Urinary bladder (tissue), 4 donors: ENCODE measurements at places on chromosomes 6 and 20. TPM values are rescaled to one million over a fixed set of nuclear protein-coding genes. Genes with fewer than 3 reads are reported as not detected.

PHF1 gene
- 16.4 TPM for total RNA-seq

ANKRD66 gene
- total RNA-seq = not detected

MAPK14 gene
- 84.1 TPM for total RNA-seq

UCKL1 gene
- 20.1 TPM for total RNA-seq

HLA-DQB1 gene
- total RNA-seq = 4.0 TPM

VARS1 gene
- 16.7 TPM for total RNA-seq

PXDC1 gene
- 26.6 TPM for total RNA-seq

PLEKHG1 gene
- 39.5 TPM for total RNA-seq

RSPH4A gene
- 0.90 TPM for total RNA-seq

TINAG gene
- 0.16 TPM for total RNA-seq

COL21A1 gene
- total RNA-seq = 151 TPM

PGBD1 gene
- total RNA-seq = 8.7 TPM

SAMD10 gene
- total RNA-seq = 1.8 TPM

SLC17A2 gene
- 0.11 TPM for total RNA-seq

DEFB132 gene
- total RNA-seq = not detected

FOXO3 gene
- 43.7 TPM for total RNA-seq

GLP1R gene
- total RNA-seq = 0.58 TPM

LINC00237 gene
- not detected for total RNA-seq

VSX1 gene
- total RNA-seq = not detected

MTO1 gene
- 28.3 TPM for total RNA-seq

DEFB124 gene
- not detected for total RNA-seq

C6orf136 gene
- 6.3 TPM for total RNA-seq

SALL4 gene
- 1.3 TPM for total RNA-seq

GTSF1L gene
- total RNA-seq = not detected

MEP1A gene
- not detected for total RNA-seq

TSPYL4 gene
- total RNA-seq = 17.0 TPM

MCHR2 gene
- total RNA-seq = 0.48 TPM

OLIG3 gene
- not detected for total RNA-seq

DNAH8 gene
- total RNA-seq = 1.5 TPM

HTR1B gene
- total RNA-seq = 0.79 TPM

HSPA1L gene
- total RNA-seq = 2.5 TPM

AKIRIN2 gene
- total RNA-seq = 33.5 TPM

WFDC2 gene
- not detected for total RNA-seq

NNAT gene
- 31.4 TPM for total RNA-seq

PPP1R14C gene
- total RNA-seq = 0.42 TPM

NT5E gene
- 36.9 TPM for total RNA-seq

PRDM13 gene
- not detected for total RNA-seq

VNN1 gene
- 0.63 TPM for total RNA-seq

PI16 gene
- 67.1 TPM for total RNA-seq

OR12D3 gene
- total RNA-seq = not detected

TUBB1 gene
- total RNA-seq = 0.58 TPM

GRM1 gene
- total RNA-seq = 0.16 TPM

FAM83C gene
- total RNA-seq = 0.21 TPM

MMP24 gene
- 1.5 TPM for total RNA-seq

CCN5 gene
- total RNA-seq = not detected

PKIB gene
- total RNA-seq = 5.1 TPM

KIF25 gene
- total RNA-seq = not detected

NR2E1 gene
- total RNA-seq = not detected

HDAC2 gene
- 103 TPM for total RNA-seq

NRSN1 gene
- 0.90 TPM for total RNA-seq

RAET1L gene
- total RNA-seq = not detected

WFDC12 gene
- not detected for total RNA-seq

MDFI gene
- 32.6 TPM for total RNA-seq

SNX9 gene
- 36.0 TPM for total RNA-seq

GSTA3 gene
- not detected for total RNA-seq

SYTL3 gene
- 4.9 TPM for total RNA-seq
